ENCODE measurements at places on chromosomes 4 and X. TPM values are rescaled to one million over a fixed set of nuclear protein-coding genes. Genes with fewer than 3 reads are reported as not detected.

DNA sequence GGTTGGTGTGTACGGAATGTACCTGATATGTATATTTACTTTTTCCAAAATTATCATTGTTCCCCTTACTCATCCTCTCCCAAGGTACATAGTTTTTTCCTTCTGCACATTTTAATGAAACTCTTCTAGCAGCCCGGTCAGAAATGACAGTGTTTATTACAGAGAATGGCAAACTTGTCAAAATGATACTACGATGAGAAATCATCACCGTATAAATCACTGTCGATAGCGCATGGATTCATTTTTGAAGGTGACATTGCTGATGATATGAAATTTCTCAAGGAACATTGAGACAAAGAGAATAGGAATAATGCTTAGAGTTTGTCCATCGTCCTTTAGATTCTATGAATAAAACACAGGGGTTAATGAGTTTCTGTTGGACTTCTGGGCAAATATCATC, 30.6 kb downstream of the FAM114A1 start:
- no peaks in the 10 kb centered on the region for H3K4me1 ChIP-seq
- H3K27me3 ChIP-seq, result peaks cover 15% of the 10 kb centered on the region
- H3K36me3 ChIP-seq, result no peaks in the 10 kb centered on the region
- no peak overlapping the region for H3K27ac ChIP-seq

- H3K27ac ChIP-seq, result no peak overlapping the region
- H3K27me3 ChIP-seq, result no peaks in the 10 kb centered on the region
- peaks cover 4% of the 10 kb centered on the region for H3K4me1 ChIP-seq
- peaks cover 30% of the 10 kb centered on the region for H3K36me3 ChIP-seq
- H3K4me3 ChIP-seq, result no peak overlapping the region
Observed at GRCh38 chr4:55884093-55884850, 30.8 kb downstream of the EXOC1 start.

DNA sequence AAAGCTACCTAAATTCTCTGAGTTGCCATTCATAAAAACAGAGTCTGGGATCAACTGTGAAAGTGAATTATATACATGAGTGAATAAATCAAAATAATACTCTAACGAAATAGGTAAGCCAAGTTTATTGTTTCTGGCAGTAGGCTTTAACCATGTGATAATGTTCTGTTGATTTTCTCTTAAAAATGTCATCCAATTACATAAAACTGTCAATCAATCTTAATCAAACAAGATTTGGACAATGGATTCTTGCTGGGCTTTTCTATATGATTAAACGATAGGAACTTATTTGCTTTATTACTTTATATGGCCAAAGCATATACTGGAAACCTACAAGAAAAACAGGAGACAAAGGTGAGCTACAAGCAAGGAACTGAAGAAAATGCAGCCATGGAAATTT, 148.8 kb downstream of the INPP4B start:
- H3K27ac ChIP-seq, result peak overlapping the region; percentile 93
- H3K4me3 ChIP-seq, result peak overlapping the region; percentile 5
- H3K27me3 ChIP-seq, result no peaks in the 10 kb centered on the region
- peaks cover 69% of the 10 kb centered on the region for H3K4me1 ChIP-seq
- DNase-seq, result no peak

DNA sequence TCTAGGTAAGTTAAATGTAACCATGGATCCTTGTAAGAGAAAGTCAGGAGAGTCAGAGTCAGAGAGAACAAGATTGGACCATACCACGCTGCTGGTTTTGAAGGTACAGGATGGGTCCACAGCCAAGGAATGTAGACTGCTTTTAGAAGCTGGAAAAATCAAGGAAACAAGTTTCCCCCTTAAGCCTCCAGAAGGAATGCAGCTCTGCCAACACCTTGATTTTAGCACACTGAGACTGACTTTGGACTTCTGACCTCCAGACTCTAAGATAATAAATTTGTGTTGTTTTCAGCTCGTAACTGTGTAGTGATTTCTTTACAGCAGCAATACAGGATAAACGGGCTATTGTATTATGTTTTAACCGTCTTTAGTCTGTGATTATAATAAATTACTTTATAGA, 108.0 kb upstream of the USP38 start:
- DNase-seq, result no peak
- H3K4me1 ChIP-seq, result no peaks in the 10 kb centered on the region
- no peak overlapping the region for H3K4me3 ChIP-seq
- no peaks in the 10 kb centered on the region for H3K36me3 ChIP-seq
- no peak overlapping the region for H3K27ac ChIP-seq
- H3K27me3 ChIP-seq, result peaks cover 2% of the 10 kb centered on the region

DNA sequence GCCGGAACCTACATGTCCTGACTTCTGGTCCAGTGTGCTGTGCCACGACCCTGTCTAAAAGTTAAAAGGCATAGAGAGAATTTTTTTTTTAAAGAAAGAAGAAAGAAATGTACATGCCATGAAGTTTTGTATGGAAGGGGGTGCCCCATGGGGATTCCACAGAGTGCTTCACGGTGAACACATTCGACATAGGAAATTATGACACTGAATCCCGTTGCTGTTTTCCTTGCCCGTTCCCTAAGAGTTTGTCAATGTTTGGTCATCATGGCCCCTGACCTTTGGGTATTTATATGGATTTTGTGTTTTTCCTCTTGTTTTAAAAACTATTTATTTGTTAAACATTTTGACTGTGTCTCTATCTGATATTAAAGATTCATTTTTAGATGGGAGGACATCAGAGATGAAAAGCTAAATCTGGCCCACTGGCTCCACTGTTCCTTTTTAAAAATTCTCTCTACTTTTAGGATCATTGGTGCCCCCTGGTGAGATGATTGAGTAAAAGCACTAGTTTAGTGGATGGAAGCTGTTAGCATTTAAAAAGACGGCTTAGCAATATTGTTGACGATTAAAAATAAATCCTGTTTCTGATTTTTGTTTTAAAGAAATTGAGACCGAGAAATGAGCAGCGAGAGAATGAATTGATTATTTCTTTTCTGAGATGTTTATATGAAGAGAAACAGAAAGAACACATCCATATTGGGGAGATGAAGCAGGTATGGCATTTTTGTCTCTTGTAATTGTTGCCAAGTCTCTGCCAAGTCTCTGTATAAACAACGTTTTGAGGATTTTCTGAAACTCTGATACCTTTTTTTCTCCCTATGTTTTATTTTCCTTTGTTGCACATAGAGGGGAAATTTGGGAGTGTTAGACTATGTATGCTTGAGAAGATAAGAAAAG, 75.0 kb downstream of the PTTG2 start:
- H3K27me3 ChIP-seq, result no peaks in the 10 kb centered on the region
- no peak overlapping the region for H3K27ac ChIP-seq
- peak; percentile 69 for DNase-seq
- H3K4me1 ChIP-seq, result peaks cover 3% of the 10 kb centered on the region

Gene SLC2A9
- 2.0 TPM for total RNA-seq

GRCh38 chr4:2292646-2293108, 30.8 kb upstream of the MXD4 start:
- H3K27ac ChIP-seq, result peak overlapping the region; percentile 6
- no peak for DNase-seq
- H3K4me1 ChIP-seq, result peaks cover 30% of the 10 kb centered on the region
- no peaks in the 10 kb centered on the region for H3K36me3 ChIP-seq

GRCh38 chr4:47390428-47391125, 72.9 kb downstream of the COMMD8 start:
- no peak overlapping the region for H3K4me3 ChIP-seq
- H3K27me3 ChIP-seq, result peaks cover 14% of the 10 kb centered on the region
- H3K4me1 ChIP-seq, result no peaks in the 10 kb centered on the region
- DNase-seq, result no peak

- no peak overlapping the region for H3K27ac ChIP-seq
- no peaks in the 10 kb centered on the region for H3K36me3 ChIP-seq
- H3K27me3 ChIP-seq, result no peaks in the 10 kb centered on the region
- H3K4me1 ChIP-seq, result peaks cover 3% of the 10 kb centered on the region
- H3K4me3 ChIP-seq, result no peak overlapping the region
Observed at GRCh38 chr4:24770032-24770584, 25.3 kb upstream of the SOD3 start.

DNA sequence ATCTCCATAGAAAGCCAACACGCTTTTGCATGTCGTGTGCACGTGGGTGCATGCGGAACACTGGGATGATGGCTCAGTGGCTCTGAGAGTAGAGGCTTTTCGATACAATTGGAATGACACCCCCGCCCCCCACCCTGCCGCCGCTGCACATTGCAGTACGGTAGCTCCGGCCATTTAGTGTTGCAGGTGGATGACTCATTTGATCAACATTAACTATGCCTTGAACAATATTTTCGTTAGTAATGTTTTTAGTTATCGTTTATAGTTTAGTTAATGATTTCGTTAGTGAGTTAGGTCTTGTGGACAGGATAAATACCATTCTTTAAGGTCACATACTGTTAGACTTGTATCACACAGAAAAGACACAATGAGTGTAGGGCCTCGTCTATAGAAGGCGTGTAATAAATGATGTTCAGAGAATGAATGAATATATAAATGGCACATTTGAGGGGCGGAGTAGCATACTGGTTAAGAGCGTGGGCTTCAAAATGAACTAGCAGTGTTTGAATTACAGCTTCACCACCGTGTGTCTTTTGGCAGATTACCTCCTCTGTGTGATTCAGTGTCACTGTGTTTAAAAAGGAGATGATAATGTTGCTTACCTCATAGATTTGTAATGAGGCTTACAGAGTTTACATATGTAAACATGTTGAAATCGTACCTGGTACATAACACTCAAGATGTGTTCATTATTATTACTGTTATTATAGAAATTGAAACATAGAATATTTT, 67.2 kb upstream of the TENM3 start:
- no peaks in the 10 kb centered on the region for H3K36me3 ChIP-seq
- no peaks in the 10 kb centered on the region for H3K27me3 ChIP-seq
- H3K4me3 ChIP-seq, result no peak overlapping the region
- no peaks in the 10 kb centered on the region for H3K4me1 ChIP-seq
- DNase-seq, result no peak

DNA sequence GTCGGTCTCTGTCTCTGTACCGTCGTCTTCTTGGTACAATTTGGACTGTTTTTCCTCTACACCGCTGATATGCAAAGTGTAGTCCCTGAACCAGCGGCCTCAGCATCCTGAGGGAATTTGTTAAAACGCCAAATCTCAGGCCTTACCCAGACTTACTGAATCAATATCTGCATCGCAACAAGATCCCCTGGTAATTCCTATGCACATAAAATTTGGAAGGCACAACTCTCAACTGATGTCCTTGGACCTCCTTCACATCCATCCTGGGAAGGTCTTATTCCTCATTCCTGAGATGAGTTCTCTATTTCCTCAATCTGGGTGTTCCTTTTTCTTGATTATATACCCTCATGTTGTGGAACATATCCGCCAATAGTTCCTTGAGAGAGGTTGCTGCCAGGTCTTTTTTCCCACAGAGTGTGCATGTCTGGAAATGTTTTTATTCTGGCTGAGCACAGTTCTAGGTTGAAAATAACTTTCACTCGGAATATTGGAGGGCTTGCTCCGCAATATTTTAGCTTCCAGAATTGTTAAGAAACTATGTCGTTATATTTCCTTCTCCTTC, 738 bp upstream of the HPF1 start:
- no peaks in the 10 kb centered on the region for H3K36me3 ChIP-seq
- peaks cover 11% of the 10 kb centered on the region for H3K27me3 ChIP-seq
- H3K4me1 ChIP-seq, result peaks cover 35% of the 10 kb centered on the region
- H3K27ac ChIP-seq, result no peak overlapping the region
- H3K4me3 ChIP-seq, result peak overlapping the region; percentile 80
- DNase-seq, result no peak

DNA sequence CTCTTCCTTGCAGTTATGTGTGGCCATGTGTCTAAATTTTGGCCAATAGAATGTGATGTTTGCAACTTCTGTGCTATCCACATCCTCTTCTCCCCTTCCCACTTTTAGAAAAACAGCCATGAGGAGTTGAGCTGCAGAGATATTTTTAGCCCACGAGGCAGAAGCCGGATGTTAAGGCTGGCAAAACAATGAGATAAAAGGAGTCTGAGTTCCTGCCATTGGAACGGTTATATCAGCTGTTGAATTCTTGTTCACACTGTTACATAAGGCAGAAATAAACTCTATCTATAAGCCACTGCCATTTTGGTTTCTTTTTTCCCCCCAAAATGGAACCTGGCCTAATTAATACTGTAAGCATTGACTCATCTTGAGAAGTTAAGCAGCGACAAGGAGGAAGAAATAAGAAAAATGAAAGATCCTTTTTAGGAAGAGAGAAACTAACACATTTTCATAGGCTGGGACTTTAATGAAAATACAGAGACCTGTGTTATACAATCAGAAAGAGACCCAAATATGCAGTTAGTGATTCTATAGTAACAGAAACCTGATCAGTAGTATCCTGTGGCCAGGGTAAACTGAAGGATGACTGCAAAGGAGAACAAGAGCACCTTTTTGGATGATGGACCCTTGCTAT, 200.5 kb downstream of the INPP4B start:
- H3K27me3 ChIP-seq, result no peaks in the 10 kb centered on the region
- H3K27ac ChIP-seq, result peak overlapping the region; percentile 89
- DNase-seq, result peak; percentile 25
- peaks cover 21% of the 10 kb centered on the region for H3K4me1 ChIP-seq
- H3K4me3 ChIP-seq, result no peak overlapping the region

DNA sequence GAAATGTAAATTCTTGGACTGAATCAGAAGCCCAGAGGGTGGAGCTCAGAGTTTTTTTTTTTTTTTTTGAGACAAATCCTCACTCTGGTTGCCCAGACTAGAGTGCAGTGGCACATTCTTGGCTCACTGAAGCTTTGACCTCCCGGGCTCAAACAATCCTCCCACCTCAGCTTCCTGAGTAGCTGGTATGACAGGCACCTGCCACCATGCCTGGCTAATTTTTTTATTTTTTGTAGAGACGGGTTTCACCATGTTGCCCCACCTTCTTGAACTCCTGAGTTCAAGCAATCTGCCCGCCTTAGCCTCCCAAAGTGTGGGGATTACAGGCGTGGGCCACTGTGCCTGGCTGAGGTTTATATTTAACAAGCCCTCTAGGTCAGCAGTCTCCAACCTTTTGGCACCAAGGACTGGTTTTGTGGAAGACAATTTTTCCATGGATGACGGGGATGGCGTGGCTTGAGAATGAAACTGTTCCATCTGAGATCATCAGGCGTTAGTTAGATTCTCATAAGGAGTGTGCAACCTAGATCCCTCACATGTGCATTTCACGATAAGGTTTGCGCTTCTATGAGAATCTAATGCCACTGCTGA, 76.7 kb downstream of the FHIP1A start:
- no peaks in the 10 kb centered on the region for H3K4me1 ChIP-seq
- peaks cover 11% of the 10 kb centered on the region for H3K27me3 ChIP-seq
- H3K36me3 ChIP-seq, result no peaks in the 10 kb centered on the region
- DNase-seq, result no peak

- peak overlapping the region; percentile 65 for H3K4me3 ChIP-seq
- H3K36me3 ChIP-seq, result peaks cover 39% of the 10 kb centered on the region
- H3K27ac ChIP-seq, result peak overlapping the region; percentile 93
Observed at GRCh38 chrX:15749642-15750610, 11.9 kb downstream of the CA5B start.

DNA sequence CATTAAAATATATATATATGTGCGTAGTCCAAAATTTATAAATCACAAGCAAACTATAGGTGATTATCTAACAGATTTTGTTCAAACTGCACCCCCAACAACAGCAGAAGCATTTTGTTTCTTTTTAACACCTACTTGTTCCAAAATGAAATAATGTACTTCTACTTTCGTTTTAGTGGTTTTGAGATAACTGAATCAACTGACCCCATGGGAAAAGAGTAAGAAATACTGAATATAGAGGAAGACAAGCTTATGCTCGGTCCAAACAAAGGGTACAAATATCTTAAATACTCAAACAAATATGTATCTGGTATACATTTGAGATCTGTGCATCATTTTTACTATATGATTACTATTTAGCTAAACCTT, 22.4 kb downstream of the MAP7D3 start:
- peaks cover 44% of the 10 kb centered on the region for H3K36me3 ChIP-seq
- peaks cover 29% of the 10 kb centered on the region for H3K4me1 ChIP-seq
- no peak for DNase-seq
- H3K4me3 ChIP-seq, result no peak overlapping the region

- peaks cover 16% of the 10 kb centered on the region for H3K27me3 ChIP-seq
- peaks cover 8% of the 10 kb centered on the region for H3K4me1 ChIP-seq
- no peak overlapping the region for H3K27ac ChIP-seq
- no peak overlapping the region for H3K4me3 ChIP-seq
- DNase-seq, result no peak
Observed at GRCh38 chr4:1584498-1584897, 99.6 kb downstream of the FAM53A start.

All from activated CD4-positive, alpha-beta T cell treated with anti-CD3 and anti-CD28 coated beads, Interleukin-2, amount 10 ng/mL, durations not matched to agents 7 days and 5 days (primary cell).